ENCODE measurements at places on chromosomes 4 and X.

DNA sequence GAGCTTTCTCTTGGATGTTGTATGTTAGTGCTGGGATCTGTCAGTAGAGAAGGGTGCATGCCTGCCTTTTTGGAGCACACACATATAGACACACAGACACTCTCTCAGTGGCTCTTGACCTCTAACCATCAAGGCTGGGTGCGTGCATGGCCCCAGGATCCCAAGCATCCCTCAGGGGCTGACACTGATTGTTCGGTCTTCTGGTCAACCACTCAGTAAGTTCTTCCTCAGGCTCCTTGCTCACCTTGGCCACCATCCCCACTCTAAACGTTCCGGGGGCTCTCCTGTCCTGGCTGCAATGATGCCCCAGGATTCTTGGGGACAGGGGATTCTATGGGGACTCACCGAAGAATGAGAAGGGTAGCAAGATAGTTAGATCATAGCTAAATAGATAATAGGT is 179.6 kb downstream of the SHOX start:
- no peaks in the 10 kb centered on the region for H3K36me3 ChIP-seq
- H3K27ac ChIP-seq = no peak overlapping the region
- no peaks in the 10 kb centered on the region for H3K27me3 ChIP-seq

- no peak overlapping the region for H3K4me3 ChIP-seq
- H3K4me1 ChIP-seq = peaks cover 6% of the 10 kb centered on the region
- H3K36me3 ChIP-seq = no peaks in the 10 kb centered on the region
- H3K27me3 ChIP-seq = no peaks in the 10 kb centered on the region
Observed at GRCh38 chr4:139562067-139562684, 6.2 kb upstream of the SETD7 start.

GRCh38 chr4:28686618-28687017 is 1826.0 kb downstream of the STIM2 start:
- no peak overlapping the region for H3K4me3 ChIP-seq
- H3K27ac ChIP-seq = no peak overlapping the region
- no peaks in the 10 kb centered on the region for H3K36me3 ChIP-seq
- peak; percentile 60 for DNase-seq
- no peaks in the 10 kb centered on the region for H3K4me1 ChIP-seq
- no peaks in the 10 kb centered on the region for H3K27me3 ChIP-seq

- H3K27me3 ChIP-seq = no peaks in the 10 kb centered on the region
- H3K4me1 ChIP-seq = no peaks in the 10 kb centered on the region
- DNase-seq = no peak
- no peaks in the 10 kb centered on the region for H3K36me3 ChIP-seq
- H3K4me3 ChIP-seq = no peak overlapping the region
Observed at GRCh38 chr4:82601242-82602015, 39.6 kb upstream of the TMEM150C start.

- H3K27ac ChIP-seq = no peak overlapping the region
- H3K36me3 ChIP-seq = no peaks in the 10 kb centered on the region
- H3K4me3 ChIP-seq = no peak overlapping the region
- DNase-seq = no peak
Observed at GRCh38 chr4:3372933-3373465, 68.8 kb upstream of the HGFAC start.

DNA sequence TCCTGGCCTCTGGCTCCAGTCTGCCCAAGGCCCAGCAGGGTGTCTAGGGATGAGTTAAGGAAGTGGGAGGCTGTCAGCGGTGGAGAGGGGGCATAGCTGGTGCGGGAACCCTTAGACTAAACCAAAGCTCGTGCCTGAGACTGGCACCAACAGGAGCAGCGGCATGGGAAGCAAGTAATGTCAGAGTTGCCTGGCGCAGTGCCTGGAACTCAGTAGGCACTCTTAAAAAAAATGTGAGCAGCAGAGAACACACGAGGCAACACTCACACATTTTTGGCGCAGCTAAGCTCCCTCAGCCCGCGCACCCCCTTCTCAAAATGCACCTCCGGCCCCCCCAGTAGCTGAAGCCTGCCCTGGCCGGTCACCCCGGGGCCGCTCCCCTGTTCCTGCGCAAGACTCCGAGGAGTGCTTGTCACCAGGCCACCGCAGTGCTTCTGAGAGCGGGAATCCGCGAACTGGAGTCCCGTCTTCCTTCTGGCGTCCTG is 583 bp downstream of the GABRE start:
- H3K4me1 ChIP-seq = peaks cover 3% of the 10 kb centered on the region
- peak overlapping the region; percentile 63 for H3K4me3 ChIP-seq

DNA sequence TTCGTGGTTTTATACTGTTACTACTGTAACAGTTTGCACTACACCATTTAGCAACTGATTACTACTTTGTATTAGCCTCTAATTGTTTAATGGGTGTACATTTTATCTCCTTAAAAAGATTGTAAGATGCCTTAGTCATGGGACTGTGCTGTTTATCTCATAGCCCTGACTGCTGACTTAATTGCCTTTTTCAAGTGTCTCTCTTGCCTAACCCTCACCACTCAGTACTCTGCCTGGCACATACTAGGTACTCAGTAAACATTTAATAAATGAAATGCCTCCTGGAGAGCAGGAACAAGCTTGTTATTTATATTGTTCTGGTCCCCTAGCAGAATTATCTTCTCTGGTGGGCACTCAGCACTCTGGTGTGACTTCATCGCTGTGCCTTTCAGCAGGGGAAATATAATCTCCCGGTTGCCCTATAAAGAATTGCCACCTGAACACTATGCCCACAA is 1.7 kb upstream of the STIM2 start:
- no peaks in the 10 kb centered on the region for H3K36me3 ChIP-seq
- H3K27ac ChIP-seq = no peak overlapping the region
- peak overlapping the region; percentile 53 for H3K4me3 ChIP-seq

- H3K27me3 ChIP-seq = no peaks in the 10 kb centered on the region
- no peak overlapping the region for H3K4me3 ChIP-seq
- no peak overlapping the region for H3K27ac ChIP-seq
- H3K36me3 ChIP-seq = no peaks in the 10 kb centered on the region
Observed at GRCh38 chr4:118776157-118776954, 59.6 kb downstream of the SEC24D start.

- H3K36me3 ChIP-seq = no peaks in the 10 kb centered on the region
- DNase-seq = no peak
Observed at GRCh38 chr4:37690976-37691375, 4.8 kb upstream of the RELL1 start.

DNA sequence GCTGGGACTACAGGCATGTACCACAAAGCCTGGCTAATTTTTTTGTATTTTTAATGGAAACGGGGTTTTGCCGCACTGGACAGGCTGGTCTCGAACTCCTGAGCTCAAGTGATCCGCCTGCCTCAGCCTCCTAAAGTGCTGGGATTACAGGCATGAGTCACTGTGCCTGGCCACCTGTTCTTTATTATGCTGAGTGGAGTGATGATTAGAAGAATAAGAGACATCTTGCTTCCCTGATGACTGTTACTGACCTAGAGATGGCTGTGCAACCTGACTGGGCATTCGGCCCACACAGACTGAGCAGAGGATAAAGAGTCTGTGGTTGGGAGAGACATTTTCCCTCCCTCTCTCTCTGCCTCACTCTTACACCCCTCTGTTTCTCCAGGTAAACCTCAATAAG is 56.7 kb downstream of the SPINK2 start:
- H3K27ac ChIP-seq = no peak overlapping the region
- no peak for DNase-seq
- H3K36me3 ChIP-seq = no peaks in the 10 kb centered on the region
- H3K4me1 ChIP-seq = no peaks in the 10 kb centered on the region
- H3K27me3 ChIP-seq = no peaks in the 10 kb centered on the region

GRCh38 chr4:74353858-74354257 is 11.1 kb upstream of the EREG start:
- no peak for DNase-seq
- no peak overlapping the region for H3K27ac ChIP-seq
- H3K27me3 ChIP-seq = no peaks in the 10 kb centered on the region
- H3K36me3 ChIP-seq = no peaks in the 10 kb centered on the region
- no peak overlapping the region for H3K4me3 ChIP-seq

DNA sequence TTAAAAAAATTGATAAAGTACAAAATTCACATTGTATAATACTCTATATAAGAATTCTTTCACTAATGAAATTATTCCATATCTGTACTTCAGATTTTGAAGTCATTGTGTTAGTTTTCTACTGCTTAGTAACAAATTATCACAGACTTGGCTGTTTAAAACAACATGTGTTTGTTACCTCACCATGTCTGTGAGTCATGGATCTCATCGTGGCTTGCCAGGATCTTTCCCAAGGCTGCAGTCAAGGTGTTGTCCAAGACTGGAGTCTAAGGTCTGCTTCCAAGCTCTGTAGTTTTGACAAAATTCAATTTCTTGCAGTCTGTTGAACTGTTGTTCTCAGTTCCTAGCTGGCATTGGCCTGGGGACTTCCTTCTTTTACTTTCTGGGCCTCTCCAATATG is 1286.9 kb downstream of the ADGRL3 start:
- H3K36me3 ChIP-seq = no peaks in the 10 kb centered on the region
- H3K27me3 ChIP-seq = no peaks in the 10 kb centered on the region
- H3K4me1 ChIP-seq = 0 out of 2 replicates have a peak, but pooled peaks cover 5% of the 10 kb centered on the region
- no peak overlapping the region for H3K27ac ChIP-seq

- H3K27ac ChIP-seq = no peak overlapping the region
- H3K4me1 ChIP-seq = no peaks in the 10 kb centered on the region
- DNase-seq = no peak
- no peaks in the 10 kb centered on the region for H3K36me3 ChIP-seq
- H3K4me3 ChIP-seq = no peak overlapping the region
Observed at GRCh38 chr4:78496021-78496643, 55.4 kb upstream of the ANXA3 start.

- H3K27ac ChIP-seq = no peak overlapping the region
- H3K4me1 ChIP-seq = no peaks in the 10 kb centered on the region
- H3K36me3 ChIP-seq = no peaks in the 10 kb centered on the region
- H3K27me3 ChIP-seq = no peaks in the 10 kb centered on the region
- no peak for DNase-seq
- no peak overlapping the region for H3K4me3 ChIP-seq
Observed at GRCh38 chr4:19054916-19055315, 1033.4 kb upstream of the LCORL start.

DNA sequence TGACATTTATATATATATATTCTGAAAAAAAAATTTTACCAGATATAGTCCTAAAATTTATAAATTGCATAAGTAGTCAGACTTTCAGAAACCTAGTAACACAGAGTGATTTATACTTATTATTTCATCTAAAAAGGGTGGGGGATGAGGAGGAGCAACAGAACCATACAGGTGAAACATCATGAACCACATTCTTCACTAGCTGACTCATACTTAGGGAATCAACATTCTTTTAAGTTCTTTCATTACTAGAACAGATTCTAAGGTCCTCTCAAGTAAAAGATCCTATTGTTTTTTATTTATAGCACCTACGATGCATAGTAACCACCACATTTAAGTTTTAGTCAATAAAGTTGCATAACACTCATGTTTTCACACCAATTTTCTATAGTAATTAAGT is 166.1 kb downstream of the LRBA start:
- H3K27ac ChIP-seq = peak overlapping the region; percentile 39
- H3K27me3 ChIP-seq = no peaks in the 10 kb centered on the region
- no peak overlapping the region for H3K4me3 ChIP-seq
- H3K4me1 ChIP-seq = peaks cover 26% of the 10 kb centered on the region
- no peak for DNase-seq
- no peaks in the 10 kb centered on the region for H3K36me3 ChIP-seq

DNA sequence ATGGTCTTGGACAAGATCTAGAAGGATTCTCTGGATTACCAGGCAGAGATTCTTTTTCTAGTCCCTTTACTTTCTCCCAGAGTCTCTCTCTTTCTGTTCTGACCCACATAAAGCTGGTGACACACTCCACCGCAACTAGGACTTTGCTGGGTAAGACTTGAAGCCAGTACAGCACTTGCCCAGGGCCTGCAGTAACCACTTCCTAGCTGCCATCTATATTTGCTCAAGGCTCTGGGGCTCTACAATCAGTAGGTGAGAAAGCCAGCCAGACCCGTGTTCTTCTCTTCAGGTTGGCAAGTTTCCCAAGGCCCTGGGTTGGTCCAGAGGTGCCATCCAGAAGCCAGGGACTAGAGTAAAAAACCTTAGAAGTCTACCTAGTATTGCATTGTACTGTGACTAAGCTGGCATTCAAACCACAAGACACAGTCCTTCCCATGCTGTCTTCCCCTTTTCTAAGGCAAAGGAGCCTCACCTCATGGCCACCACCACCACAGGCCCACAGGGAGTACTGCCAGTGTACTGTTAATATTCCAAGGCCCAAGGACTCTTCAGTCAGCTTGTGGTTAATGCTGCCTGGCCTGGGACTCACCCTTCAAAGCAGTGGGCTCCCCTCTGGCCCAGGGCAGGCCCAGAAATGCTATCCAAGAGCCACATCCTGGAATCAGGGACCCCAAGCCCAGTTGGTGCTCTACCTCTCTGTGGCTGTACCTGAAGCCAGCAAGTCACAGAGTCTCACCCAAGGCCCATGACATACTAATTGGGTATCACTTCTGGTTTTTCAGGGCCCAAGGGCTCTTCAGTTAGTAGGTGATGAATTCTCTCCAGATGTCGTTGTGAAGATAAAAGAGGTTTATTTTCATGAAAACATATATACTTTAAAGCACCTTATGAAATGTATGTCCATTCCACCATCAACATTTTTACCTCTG is 54.7 kb downstream of the CD38 start:
- no peak for DNase-seq
- H3K4me3 ChIP-seq = no peak overlapping the region
- H3K36me3 ChIP-seq = no peaks in the 10 kb centered on the region
- H3K27me3 ChIP-seq = no peaks in the 10 kb centered on the region
- no peaks in the 10 kb centered on the region for H3K4me1 ChIP-seq

DNA sequence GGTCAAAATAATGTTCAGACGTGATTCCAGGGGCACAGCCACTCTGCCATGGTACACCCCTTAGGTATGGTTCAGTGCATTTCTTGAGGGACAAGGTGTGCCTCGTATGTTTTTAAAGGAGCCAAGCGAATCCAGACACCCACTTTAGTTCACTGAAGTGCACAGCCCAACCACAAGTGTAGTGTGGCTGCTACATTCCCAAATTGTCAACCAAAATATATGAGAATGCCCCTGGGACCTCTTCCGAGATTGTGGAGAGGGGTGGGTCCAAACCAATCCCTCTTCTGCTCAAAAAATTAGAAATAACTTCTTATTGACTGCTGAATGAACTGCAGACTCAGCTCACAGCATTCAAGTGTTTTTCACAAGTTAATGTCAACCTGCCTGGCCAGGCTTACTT is 7.4 kb upstream of the BRS3 start:
- no peaks in the 10 kb centered on the region for H3K36me3 ChIP-seq
- DNase-seq = no peak
- H3K4me3 ChIP-seq = no peak overlapping the region

DNA sequence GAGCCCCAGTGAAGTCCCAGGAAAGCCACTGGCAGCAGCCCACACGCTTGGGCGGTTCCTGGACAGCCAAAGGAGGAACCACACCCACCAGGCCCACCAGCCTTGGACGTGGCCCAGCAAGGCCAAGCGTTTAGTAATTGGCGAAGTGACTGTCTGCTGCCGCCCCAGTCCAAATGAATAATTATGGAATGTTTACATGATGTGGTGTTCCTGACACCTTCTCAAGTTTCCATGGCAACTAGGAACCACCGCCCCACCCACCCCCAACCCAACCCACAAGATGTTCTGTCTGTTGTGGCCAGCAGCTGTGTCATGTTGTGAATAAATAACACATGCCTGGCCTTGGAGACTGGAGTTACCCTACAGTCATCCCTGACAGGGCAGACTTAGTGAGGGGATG is 22.3 kb downstream of the APLN start:
- no peak overlapping the region for H3K4me3 ChIP-seq
- no peaks in the 10 kb centered on the region for H3K36me3 ChIP-seq
- DNase-seq = no peak
- H3K27me3 ChIP-seq = no peaks in the 10 kb centered on the region
- no peaks in the 10 kb centered on the region for H3K4me1 ChIP-seq
- H3K27ac ChIP-seq = no peak overlapping the region

- peak overlapping the region; percentile 35 for H3K27ac ChIP-seq
- peak; percentile 4 for DNase-seq
- no peak overlapping the region for H3K4me3 ChIP-seq
- H3K36me3 ChIP-seq = no peaks in the 10 kb centered on the region
Observed at GRCh38 chrX:56738670-56739069, 9.6 kb downstream of the NBDY start.

Measured in Caco-2 (cell line).